ENCODE measurements at places on chromosomes 4 and X.

DNA sequence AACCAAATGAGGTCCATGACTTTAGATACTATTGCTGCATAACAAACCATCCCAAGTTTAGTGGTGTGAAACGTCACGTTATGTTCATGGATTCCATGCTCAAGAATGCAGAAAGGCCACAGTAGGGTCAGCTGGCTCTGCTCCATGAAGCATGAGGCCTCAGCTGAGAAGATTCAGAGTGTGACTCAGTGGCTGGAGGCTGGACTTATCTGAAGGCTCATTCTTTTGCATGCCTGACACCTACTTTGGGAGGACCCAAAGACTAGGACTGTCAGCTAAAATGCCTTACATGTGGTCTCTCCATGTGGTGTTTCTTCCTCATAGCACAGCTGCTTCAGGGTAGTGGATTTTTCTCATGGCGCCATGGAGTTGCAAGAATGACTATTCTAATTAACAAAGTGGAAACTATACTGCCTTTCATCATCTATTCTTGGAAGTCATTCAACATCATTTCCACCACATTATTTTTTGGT, 11.5 kb upstream of the CCDC149 start:
- DNase-seq: peak; percentile 96

DNA sequence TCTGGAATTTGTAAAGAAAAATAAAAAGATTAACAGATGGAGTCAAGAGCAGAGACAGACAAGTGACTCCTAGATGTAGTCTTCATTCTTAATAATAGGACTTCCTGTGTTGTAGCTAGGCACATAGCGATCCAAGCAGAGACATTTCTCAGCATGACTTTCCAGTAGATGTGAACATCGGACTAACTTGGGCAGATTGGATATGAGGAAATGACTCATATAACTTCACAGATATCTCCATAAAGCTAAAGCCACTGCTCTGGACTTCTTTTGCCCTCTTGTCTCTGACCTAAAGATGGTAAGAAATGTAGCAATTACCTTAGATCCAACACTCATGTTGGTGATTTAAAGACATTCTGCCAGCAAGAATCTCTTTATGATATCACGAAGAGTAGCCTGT, 131.7 kb downstream of the EPHA5 start:
- DNase-seq: no peak

- no peak for DNase-seq
These were observed 87.1 kb downstream of the TBC1D19 start for GRCh38 chr4:26670903-26671537.

DNA sequence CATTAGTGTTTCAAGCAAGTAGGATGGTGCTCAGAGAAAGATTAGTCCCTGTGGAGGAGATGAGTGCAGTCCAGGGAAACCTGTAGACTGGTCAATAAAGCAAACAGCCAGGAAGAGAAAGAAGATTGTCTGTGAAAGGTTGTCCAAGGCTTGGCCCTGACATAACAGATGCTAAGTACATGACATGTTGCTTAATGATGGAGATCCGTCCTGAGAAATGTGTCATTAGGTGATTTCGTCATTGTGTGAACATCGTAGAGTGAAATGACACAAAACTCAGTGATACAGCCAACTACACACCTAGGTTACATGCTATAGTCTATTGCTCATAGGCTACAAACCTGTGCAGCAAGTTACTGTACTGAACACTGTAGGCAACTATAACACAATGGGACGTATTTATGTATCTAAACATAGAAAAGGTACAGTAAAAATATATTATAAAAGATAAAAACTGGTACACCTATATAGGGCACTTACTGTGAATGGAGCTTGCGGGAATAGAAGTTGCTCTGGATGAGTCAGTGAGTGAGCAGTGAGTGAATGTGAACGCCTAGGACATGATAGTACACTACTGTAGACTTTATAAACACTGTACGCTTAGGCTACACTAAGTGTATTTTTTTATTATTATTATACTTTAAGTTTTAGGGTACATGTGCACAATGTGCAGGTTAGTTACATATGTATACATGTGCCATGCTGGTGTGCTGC, 9.0 kb upstream of the PRSS48 start:
- no peak for DNase-seq

- DNase-seq: peak; percentile 8
These were observed 7.4 kb upstream of the TBC1D25 start for GRCh38 chrX:48532161-48532560.

- DNase-seq: no peak
These were observed 7.6 kb upstream of the OPHN1 start for GRCh38 chrX:68440940-68441339.

GRCh38 chrX:73561801-73562200, 1.2 kb upstream of the CHIC1 start:
- no peak for DNase-seq

- no peak for DNase-seq
These were observed 14.2 kb upstream of the ANKRD17 start for GRCh38 chr4:73272816-73273215.

GRCh38 chrX:131279617-131280016, 9.5 kb downstream of the IGSF1 start:
- DNase-seq: no peak

- DNase-seq: no peak
These were observed 68.0 kb downstream of the CCNG2 start for GRCh38 chr4:77225022-77225421.

DNA sequence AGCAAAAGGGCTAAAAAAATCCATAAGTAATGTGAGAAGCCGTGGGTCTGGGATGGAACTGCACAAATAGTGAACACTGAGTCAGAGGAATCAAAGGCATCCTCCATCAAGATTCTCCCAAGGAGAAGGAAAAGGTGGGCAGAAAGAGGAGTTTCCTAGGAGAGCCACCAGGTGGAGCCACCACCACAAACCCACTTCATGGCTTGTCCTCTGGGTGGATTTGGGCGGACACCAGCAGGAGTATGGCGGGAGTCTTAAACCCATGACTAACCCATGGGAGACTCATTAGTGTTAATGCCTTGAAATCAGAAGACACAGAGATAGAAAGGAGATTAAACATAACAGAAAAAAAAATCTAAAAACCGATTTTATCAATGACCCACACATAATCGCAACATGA, 147.7 kb downstream of the SH3KBP1 start:
- peak; percentile 82 for DNase-seq

GRCh38 chrX:13985697-13986435, 43.8 kb downstream of the GEMIN8 start:
- DNase-seq: no peak

GRCh38 chrX:71996826-71997225, 86.2 kb downstream of the NHSL2 start:
- peak; percentile 44 for DNase-seq

GRCh38 chr4:144788469-144788868, 142.5 kb downstream of the HHIP start:
- no peak for DNase-seq

DNA sequence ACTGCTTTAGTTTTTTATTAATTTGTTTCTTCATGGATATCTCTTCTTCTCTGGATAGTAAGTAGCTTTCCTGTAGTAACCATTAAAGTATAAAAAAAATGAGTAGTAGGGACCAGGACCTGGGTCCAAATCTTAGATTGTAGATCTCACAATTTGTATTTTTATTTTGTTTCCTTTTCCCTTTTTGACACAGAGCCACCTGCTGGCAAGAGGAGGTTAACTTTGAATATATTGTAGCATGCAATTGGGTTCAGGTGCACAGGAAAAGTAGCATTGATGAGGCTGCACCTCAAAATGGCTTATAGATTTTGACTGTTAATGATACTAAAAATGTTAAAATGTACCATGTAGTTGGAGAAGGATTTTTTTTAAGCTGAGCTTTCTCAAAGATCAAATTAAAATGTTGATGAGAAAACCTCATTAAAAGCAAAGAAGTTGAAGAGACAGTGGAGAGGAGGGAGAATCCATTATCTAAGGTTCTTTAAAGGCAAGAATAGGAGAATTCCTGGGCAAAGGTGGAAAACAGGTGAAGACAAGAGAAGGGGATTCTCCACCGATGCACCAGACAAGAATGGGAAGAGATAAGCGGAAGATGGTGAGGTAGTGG, 48.3 kb upstream of the HPGDS start:
- DNase-seq: no peak

GRCh38 chrX:106404512-106404911, 207.3 kb upstream of the RADX start:
- DNase-seq: peak; percentile 6

DNA sequence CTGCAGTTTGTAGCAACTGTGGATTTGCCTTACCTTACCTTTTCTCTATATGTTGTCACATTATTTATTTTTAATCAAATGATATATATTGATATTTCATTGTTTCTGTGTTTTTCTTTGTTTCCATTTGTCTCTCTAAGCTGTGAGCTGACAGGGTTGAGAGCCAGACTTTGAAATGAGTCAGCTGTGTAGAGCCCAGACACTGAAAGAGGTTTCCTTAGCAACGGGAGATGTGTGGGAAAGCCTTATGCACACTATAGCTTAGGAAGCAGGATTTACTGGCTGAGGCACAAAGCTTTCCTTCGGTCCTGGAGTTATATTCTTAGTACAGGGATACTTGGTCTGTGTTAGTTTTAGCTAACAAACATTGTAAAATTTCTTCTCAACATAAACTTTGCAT, 192.2 kb downstream of the FGF13 start:
- DNase-seq: no peak

Data from foreskin fibroblast (primary cell).